Coronary artery (tissue), 2 donors: ENCODE measurements at places on chromosomes 4 and X.

GRCh38 chrX:119502727-119503483 is 34.7 kb downstream of the SLC25A5 start:
- DNase-seq, result no peak

DNA sequence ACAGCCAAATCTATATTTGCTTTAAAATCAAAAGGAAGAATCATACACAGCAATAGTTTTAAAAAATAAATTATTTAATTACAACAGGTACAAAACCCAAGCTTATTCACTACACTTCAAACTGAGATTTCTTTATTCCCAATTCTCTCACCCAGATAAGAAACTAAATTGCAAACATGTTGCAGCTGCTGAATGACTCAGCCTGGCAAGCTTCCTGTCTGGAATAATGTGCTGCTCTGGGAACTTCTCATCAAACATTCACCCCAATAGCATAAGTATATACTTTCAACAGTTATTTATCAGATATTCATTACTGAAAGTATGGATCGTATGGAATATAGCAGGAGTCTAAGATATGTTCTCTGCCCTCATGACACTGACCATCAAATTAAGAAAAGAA is 43.0 kb upstream of the GABRA2 start:
- DNase-seq, result no peak

DNA sequence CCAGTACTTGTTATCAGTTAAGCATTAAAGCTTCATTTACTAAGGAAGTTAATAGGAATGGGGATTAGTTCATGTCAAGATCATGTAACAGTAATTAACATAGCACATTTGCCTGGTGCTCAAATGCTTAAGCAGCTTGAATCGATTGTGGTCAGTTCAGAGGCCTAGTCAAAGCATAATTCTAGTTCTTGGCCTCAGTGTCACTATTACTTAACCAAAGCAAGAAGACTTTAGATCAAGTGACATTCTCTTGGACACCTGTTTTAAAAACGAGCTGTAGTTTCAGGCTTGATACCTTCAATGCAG is 115.2 kb upstream of the BMPR1B start:
- no peak for DNase-seq

- DNase-seq, result no peak
Observed at GRCh38 chr4:26753617-26754016, 107.0 kb upstream of the STIM2 start.

DNA sequence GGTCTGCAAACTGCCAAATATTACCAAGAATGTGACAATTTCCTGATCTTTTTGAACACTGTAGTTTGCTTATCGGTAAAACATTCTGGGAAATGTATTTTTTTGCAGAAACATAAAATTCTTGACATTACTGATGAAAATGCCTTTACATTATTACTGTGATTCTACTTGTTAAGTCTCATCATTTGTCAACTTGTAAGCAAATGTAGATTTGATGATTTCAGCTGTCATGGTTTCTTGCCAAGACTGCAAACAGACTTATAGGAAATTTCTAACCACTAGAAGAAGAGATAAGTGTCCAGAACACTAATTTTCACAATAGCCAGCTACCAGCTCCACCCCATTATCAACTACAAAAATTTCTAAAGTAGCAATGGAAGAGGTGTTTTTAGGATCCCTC is 560.4 kb downstream of the STPG2 start:
- DNase-seq, result no peak

DNA sequence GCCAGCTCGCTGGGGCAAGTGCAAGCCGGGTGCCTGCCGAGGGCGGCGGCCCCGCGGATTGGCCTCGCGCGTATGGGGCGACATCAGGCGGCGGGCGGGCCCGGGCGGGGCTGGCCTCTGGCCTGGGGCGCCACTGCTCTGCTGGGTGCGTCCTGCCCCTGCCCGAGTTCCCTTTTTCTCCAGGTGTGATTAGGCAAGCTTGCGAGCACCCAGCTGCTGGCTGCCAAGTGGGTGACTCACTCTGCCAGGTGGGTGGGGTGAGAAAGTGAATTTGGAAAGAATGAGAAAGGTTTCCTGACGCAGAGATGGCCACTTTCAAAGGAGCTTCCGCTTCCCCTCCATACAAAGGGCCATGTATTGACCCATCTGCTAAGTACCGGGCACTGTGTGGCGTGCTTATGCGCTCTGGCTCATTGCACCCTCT is 32.5 kb downstream of the FGFBP1 start:
- no peak for DNase-seq

- DNase-seq, result no peak
Observed at GRCh38 chr4:89363786-89364185, 56.2 kb upstream of the GPRIN3 start.

DNA sequence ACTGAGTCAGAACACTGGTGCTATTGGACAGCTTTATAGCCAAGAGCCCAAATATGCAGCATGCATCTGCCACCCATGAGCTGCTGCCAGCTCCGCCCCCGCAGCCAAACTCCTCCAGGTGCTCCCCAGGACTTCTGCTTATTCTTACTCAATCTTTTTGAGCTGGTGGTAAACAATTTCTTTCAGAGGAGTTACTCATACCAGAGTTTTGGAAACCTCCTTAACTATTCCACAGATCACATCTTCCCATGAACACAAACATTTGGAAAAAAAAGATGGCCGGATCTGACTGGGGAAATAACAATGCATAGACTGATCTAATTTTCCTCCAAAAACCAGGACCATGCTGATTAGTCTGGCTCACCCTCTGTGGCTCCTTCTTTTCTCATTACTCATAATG is 399.9 kb downstream of the GPM6A start:
- DNase-seq, result no peak

DNA sequence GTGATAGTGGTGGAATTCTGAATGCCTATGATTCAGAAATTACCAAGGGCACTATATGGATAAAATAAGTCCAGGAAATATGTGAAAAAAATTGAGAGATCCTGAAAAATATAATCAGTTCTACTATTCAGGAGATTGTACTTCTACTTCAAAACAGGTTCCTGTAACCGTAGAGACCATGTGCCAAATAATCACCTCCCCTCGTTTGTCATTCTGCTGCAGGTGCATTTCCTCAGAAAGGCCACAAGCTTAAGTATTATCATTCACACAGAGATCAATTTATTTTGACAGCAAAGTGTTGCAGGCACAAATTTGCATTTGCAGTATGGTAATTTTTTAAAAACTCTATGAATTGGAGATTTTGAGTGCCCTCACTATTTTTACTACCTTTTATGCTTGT is 1000.0 kb downstream of the CCSER1 start:
- DNase-seq, result no peak

DNA sequence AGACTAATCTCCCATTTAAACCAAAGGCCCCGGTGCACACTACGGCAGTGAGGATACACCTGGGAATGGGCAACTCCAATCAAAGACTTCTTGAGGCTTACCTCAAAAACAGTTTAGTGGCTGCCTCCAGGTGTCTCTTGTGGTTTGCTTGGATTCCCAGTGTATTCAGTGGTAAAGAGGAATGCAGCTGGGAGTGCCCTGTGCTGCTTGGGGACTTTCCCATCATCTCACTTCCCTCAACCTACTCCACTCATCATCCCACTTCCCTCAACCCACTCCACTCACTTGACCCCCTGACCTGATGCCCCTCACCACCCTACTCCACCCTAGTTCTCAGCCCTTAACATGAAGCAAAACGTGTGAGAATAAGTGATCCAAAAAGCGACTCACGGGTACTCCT is 177.3 kb upstream of the ETNPPL start:
- no peak for DNase-seq

- no peak for DNase-seq
Observed at GRCh38 chr4:7760706-7761105, 179.0 kb downstream of the AFAP1 start.

DNA sequence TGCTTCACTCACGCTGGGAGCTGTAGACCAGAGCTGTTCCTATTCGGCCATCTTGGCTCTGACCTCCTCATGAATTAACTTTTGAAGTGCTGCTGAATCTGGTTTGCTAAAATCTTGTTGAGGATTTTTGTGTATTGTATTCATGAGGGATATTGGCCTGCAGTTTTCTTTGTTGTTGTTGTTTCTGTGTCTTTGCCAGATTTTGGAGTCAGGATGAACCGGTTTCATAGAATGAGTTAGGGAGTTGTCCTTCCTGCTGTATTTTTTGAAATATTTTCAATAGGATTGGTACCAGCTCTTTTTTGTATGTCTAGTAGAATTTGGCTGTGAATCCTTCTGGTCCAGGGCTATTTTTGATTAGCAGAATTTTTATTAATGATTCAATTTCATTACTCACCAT is 138.1 kb downstream of the NPFFR2 start:
- no peak for DNase-seq

DNA sequence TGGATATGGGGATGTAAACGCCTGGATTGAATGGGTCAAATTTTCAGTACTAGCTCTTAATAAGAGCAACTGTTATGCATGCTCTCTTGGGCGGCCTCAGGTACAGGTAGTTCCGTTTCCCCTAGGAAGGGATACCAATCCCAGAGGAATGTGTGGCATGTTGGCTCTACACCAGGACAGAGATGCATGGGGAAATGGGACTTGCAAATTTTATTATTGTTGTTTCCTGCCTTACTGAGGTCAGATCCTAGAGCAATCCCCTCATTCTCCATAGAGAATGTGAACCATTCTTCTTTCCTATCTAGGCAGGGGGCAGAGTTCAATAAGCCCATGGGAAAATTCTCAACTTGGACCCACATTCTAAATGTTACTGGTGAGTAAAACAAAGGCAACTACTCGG is 361.8 kb upstream of the FGF16 start:
- DNase-seq, result no peak

GRCh38 chr4:38365748-38366310 is 298.2 kb upstream of the KLF3 start:
- no peak for DNase-seq

DNA sequence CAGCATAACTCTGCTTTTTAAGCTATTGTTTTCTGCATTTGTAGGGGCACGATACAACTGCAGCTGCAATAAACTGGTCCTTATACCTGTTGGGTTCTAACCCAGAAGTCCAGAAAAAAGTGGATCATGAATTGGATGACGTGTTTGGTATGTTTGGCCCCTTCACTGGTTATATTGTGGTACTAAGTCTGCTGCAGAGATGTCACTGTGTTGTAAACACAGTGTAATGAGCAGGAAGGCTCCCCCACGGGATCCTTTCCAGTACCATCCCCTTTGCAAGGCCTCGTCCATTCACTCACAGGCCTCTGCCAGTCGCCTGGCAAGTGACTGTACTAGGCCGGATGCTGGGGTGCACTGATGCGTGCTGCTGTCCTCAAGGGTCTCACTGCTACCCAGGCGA is 13.8 kb downstream of the CYP4V2 start:
- no peak for DNase-seq

DNA sequence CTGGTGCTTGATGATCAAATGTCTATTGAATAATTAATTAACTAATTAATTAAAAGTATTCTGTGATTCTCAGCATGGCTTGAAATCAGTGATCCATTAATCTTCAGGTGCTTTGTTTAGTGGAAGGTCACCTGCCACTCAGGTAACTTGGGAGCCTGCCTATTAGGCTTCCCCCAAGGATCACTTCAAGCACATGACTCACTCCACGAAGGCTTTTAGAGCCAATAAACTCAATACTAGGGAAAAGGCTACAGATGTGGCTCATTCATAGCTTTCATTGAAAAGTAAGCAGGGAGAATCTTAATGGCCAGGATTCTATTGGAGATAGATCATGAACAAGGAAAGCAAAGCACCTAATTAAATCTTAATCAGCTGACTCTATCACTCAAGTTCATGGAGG is 21.3 kb downstream of the AREG start:
- no peak for DNase-seq

- DNase-seq, result no peak
Observed at GRCh38 chr4:83552924-83553323, 17.0 kb downstream of the GPAT3 start.

DNA sequence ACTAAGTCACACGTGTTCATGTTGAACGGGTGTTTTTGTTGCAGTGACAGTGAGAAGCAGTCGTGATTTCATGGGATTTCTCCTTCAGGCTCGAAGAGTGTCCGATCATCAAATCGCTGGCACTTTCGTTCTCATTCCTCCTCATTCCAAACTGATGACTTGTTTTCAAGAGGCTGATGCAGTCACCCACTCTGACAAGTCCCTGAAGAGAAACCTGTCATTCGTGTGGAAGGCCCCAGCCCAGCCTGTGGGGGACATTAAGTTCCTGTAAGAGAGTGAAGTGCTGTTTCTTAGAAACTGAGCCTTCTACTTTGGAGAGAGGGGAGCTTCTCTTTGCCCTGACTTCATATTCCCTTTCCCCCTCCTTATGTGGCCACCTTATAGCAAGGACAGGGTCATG is 8.0 kb downstream of the REELD1 start:
- DNase-seq, result no peak

- no peak for DNase-seq
Observed at GRCh38 chr4:19534159-19534558, 717.5 kb upstream of the SLIT2 start.

GRCh38 chr4:35757836-35758235 is 486.5 kb downstream of the ARAP2 start:
- DNase-seq, result no peak

DNA sequence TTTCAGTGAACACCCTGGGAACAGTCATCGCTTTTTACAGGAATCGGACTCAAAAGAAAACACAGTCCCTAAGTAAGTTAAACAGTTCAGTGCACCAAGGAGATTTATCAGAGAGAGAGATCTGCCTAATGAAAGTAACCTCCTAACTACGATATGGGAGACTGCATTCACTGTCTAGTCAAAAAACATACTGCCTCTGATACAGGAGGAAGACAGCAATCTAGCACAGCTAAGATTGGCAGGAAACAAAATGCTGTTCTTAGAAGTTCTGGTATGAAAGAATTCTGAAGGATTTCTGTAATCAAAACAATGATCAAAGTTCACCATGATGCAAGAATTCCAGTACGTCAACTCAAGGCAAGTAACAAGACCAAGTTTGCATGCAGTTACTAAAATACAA is 92.8 kb downstream of the MAML3 start:
- DNase-seq, result no peak

- no peak for DNase-seq
Observed at GRCh38 chrX:105701310-105702052, 120.9 kb upstream of the NRK start.

DNA sequence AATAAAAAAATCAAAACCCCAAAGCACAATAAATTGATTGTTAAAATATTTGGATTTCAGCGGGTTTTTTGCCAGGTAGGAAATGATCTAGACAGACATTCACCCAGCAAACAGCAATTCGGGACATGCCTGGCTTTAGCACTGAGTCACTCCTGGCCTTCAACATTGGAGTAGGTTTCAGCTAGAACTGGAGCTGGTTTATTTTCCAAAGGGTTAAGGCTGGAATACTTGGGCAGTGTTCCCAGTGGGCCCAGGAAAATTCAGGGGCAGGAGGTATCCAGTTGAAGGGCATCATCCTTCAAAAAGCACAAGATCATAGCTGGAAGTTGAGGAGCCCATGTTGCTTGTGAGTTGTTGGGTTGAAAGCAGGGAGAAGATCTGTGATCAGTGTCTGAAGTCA is 41.0 kb downstream of the TXLNG start:
- no peak for DNase-seq

- no peak for DNase-seq
Observed at GRCh38 chrX:2714551-2714950, 23.5 kb downstream of the CD99 start.
